A549 treated with dexamethasone at 1 μM for 4 hours (cell line): ENCODE measurements at places on chromosomes 3 and 15. TPM values are rescaled to one million over a fixed set of nuclear protein-coding genes. Genes with fewer than 3 reads are reported as not detected.

REC114 gene
- not detected in 5 replicates for total RNA-seq

COL7A1 gene
- total RNA-seq = 87.7 to 170 TPM (median 128 TPM) in 5 replicates

SNX33 gene
- 12.2 to 17.0 TPM (median 15.4 TPM) in 5 replicates for total RNA-seq

RAD51 gene
- 17.7 to 23.7 TPM (median 20.5 TPM) in 5 replicates for total RNA-seq

CGNL1 gene
- 0.60 to 0.80 TPM (median 0.73 TPM) in 5 replicates for total RNA-seq

ANKRD63 gene
- 0.20 to 0.49 TPM (median 0.26 TPM) in 5 replicates for total RNA-seq

RBP2 gene
- not detected in 5 replicates for total RNA-seq

GPR62 gene
- not detected in 5 replicates for total RNA-seq

FGD5 gene
- total RNA-seq = 0.04 to 0.07 TPM in 2 of 5 replicates, not detected in the others

ALG3 gene
- 53.0 to 83.1 TPM (median 72.0 TPM) in 5 replicates for total RNA-seq

TGM5 gene
- not detected in 5 replicates for total RNA-seq

ASB14 gene
- total RNA-seq = not detected in 5 replicates

GAP43 gene
- total RNA-seq = 0.05 to 0.09 TPM (median 0.06 TPM) in 4 of 5 replicates, not detected in the other
